ENCODE measurements at places on chromosomes 3 and 15. TPM values are rescaled to one million over a fixed set of nuclear protein-coding genes. Genes with fewer than 3 reads are reported as not detected.
A peak's percentile ranks its signal among the peaks of the same experiment; 100 is the strongest.

DNA sequence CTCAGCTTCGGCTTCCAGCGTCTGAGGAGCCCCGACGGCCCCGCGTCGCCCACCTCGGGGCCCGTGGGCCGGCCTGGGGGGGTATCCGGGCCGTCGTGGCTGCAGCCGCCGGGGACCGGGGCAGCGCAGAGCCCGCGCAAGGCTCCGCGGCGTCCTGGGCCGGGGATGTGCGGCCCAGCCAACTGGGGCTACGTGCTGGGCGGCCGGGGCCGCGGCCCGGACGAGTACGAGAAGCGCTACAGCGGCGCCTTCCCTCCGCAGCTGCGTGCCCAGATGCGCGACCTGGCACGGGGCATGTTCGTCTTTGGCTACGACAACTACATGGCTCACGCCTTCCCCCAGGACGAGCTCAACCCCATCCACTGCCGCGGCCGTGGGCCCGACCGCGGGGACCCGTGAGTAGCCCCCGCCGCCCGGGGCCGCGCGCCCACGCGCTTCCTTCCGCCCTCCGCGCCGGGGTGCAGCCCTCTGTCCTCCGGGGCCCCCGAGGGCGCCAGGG lies 462 bp downstream of the EDEM1 start:
- DNase-seq: peak; percentile 35

DNA sequence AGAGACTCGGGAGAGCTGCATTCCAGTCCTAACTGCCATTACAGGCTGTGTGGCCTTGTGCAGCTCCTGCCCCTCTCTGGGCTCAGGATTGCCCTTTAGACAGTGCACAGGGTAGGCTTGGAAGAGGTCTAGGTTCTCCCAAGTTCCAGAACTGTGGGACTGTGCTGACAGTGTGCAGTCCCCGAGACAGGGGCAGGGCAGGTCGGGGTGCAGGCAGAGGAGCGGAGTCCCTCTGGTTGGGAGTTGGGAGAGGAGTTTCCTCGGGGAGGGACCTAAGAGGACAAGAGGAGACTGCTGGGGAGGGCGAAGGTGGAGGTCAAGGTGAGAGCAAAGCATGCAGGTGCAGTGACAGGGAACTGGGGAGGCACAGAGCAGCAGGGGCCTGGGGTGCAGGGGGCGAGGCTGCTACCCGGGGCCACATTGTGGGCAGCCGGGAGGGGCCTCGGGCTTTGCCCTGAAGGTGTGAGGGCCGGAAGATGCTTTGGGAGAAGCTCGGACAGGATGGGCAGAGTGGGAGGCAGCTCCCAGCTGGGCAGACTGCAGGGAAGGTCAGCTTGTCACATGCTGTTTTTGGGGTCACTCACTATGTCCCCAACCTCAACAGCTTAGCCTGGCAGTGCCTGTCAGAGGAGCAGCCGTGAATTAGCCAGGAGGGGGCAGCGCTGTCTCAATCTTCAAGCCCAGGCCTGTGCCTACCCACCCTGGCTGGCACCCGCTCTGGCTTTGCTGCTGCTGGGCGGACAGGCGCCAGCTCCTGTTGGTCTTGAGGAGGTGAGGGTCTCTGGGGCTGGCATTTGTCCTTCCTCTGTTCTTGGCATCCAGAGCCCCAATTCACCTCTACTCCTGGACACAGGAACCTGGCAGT lies 15.4 kb upstream of the CSPG4 start:
- DNase-seq: peak; percentile 74

DNA sequence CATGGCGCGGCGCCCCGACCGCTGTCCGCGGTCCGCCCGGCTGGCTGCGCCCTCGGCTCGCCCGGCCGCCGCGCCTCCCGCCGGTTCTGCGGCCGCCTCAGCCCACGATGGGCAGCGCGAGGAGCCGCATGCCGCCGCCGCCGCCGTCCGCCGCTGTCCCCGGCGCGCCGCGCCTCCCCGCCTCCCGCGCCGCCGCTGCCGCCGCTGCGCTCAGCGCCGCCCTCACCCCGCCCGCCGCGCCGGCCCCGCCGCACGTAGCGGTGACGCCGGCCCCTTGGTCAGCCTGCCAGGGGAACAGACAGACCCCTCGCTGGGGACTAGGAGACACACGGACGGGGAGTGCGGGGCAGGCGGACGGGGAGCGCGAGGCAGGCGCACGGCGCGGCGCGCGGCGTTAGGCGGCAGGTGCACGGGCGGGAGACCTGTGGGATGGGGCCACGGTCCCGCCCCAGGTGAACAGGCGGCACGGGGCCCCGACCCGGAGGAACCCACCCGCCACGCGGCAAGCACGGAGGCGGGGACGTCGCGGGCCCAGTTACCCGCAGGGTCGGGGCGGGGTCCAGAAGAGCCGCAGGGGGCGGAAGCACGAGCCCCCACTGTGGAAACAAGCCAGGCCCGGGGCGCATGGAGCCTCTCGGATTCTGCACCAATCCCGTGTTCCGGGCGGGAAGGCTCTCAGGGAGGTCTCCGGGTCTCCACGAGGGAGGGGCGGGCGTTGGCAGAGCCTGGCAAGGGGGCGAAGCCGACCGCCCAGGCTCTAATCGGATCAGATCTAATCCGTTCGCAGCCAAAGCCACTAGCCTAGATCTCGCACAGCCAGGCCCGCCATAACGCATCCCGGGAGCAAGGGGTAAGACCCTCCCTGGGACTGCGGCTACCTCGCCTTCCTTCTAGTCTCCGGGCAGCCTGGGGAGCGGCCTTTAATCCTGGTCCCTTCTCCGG lies at the start of gene CSPG5:
TSS of gene CSPG5 (minus strand) at position 175 of the 942 bp plus-strand sequence. CDS start at position 3, 172 bp downstream.
- DNase-seq: peak; percentile 16

DNA sequence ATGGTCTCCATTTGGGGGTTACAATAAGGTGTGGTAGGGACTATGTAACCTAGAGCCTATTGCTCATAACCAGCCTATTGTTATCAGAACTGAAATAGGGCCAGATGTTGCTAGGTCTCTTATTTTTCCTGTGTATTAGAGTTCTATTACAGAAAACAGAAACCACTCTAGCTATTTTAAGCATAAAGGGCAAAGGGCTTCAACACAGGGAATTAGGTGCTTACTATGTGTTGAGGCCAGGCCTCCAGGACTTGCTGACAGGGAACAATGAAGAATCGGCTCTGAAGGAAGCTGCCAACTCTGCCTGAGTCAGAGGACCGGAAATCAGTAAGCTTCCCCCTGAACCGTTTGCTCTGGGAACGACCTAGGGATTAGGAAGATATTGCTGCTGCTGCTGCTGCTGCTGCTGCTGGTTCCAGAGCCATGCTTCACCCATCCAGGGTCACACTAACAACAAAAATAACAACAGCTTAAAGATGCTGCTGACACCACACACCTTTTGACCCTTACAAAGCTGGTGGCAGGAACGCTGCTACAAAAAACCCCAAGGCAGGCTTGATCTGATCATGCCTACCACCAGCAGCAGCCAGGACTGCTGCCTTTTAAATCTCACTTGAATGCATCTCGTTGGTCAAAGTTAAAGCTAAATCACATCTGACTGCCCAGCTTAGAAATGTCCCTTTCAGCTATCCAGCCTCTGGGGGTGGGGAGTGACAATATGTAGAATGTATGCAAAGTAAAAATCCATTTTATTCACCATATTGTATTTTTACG lies 276.9 kb upstream of the IL12A start:
- DNase-seq: no peak

Gene XCR1
- total RNA-seq: not detected

Gene MAP1A
- 21.8 TPM for total RNA-seq

Gene SLC24A5
- not detected for total RNA-seq
